Osteocyte (in vitro differentiated cells): ENCODE measurements at places on chromosomes 11 and 22. TPM values are rescaled to one million over a fixed set of nuclear protein-coding genes. Genes with fewer than 3 reads are reported as not detected.
A peak's percentile ranks its signal among the peaks of the same experiment; 100 is the strongest.

- DNase-seq: no peak
- H3K27me3 ChIP-seq: no peaks in the 10 kb centered on the region
- H3K36me3 ChIP-seq: no peaks in the 10 kb centered on the region
- H3K4me3 ChIP-seq: peak overlapping the region; percentile 89
Measured at GRCh38 chr11:128519338-128519737, 68.0 kb downstream of the ETS1 start.

DNA sequence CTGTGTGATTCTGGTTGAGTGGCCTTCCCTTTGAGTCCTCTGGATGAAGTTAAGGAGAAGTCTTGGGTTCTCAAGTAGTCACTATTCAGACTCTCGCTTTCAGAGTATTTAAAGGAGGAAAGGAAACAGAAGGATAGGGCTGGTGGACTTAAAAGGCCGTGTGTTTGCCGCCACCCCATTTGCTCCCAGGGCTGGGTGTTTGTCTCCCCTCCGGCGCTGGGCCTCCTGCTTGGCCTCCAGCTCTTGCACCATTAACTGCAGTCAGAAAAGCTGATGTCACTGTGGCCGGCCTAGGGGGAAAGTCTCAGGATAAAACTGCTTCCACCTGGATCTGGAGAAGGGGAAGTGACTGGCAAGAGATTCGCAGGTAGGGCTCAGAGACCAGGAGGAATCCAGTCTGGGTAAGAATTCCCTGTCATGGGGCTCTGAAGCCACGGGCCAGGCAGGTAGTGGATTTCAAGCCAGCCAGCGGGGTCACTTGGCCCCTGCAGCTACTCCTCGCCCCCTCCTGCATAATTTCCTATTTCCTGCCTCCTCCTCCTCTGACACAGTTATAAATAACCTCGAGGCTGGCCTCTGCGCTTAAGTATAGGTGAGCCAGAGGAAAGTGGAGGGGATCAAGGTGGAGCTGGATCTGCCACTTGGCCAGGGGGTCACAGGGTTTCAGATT is 17.1 kb downstream of the TIMP3 start:
- peaks cover 7% of the 10 kb centered on the region for H3K4me1 ChIP-seq
- no peak for DNase-seq
- H3K4me3 ChIP-seq: no peak overlapping the region
- H3K36me3 ChIP-seq: no peaks in the 10 kb centered on the region

- H3K4me1 ChIP-seq: peaks cover 11% of the 10 kb centered on the region
- no peaks in the 10 kb centered on the region for H3K36me3 ChIP-seq
- no peak overlapping the region for H3K27ac ChIP-seq
- H3K4me3 ChIP-seq: no peak overlapping the region
- no peak for DNase-seq
- no peaks in the 10 kb centered on the region for H3K27me3 ChIP-seq
Measured at GRCh38 chr11:96396637-96397036, 6.8 kb downstream of the JRKL start.

The FGF19 gene
- total RNA-seq: 0.13 TPM in 1 of 2 replicates, not detected in the other

- H3K4me1 ChIP-seq: peaks cover 9% of the 10 kb centered on the region
- DNase-seq: no peak
- no peak overlapping the region for H3K27ac ChIP-seq
- no peak overlapping the region for H3K4me3 ChIP-seq
- H3K27me3 ChIP-seq: no peaks in the 10 kb centered on the region
Measured at GRCh38 chr11:132911186-132911585, 621.1 kb downstream of the OPCML start.

The CNIH2 gene
- total RNA-seq: 3.8 and 5.0 TPM in 2 replicates

GRCh38 chr22:39833093-39833492 is 60.5 kb downstream of the ENTHD1 start:
- H3K27me3 ChIP-seq: peaks cover 75% of the 10 kb centered on the region
- H3K4me3 ChIP-seq: no peak overlapping the region
- no peak for DNase-seq
- H3K27ac ChIP-seq: no peak overlapping the region
- H3K36me3 ChIP-seq: no peaks in the 10 kb centered on the region

GRCh38 chr11:78363024-78363619 is 54.5 kb downstream of the GAB2 start:
- DNase-seq: no peak
- no peak overlapping the region for H3K27ac ChIP-seq
- peaks cover 27% of the 10 kb centered on the region for H3K4me1 ChIP-seq
- no peaks in the 10 kb centered on the region for H3K27me3 ChIP-seq
- no peak overlapping the region for H3K4me3 ChIP-seq

The CCDC179 gene
- not detected in 2 replicates for total RNA-seq

GRCh38 chr11:1871531-1871930 is 18.6 kb downstream of the LSP1 start:
- no peaks in the 10 kb centered on the region for H3K27me3 ChIP-seq
- DNase-seq: no peak
- no peaks in the 10 kb centered on the region for H3K36me3 ChIP-seq
- H3K4me3 ChIP-seq: peak overlapping the region; percentile 71

- H3K36me3 ChIP-seq: no peaks in the 10 kb centered on the region
- no peak overlapping the region for H3K4me3 ChIP-seq
- peak; percentile 83 for DNase-seq
- H3K27ac ChIP-seq: no peak overlapping the region
- peaks cover 4% of the 10 kb centered on the region for H3K27me3 ChIP-seq
Measured at GRCh38 chr22:50605002-50605612, 4.5 kb downstream of the MAPK8IP2 start.

DNA sequence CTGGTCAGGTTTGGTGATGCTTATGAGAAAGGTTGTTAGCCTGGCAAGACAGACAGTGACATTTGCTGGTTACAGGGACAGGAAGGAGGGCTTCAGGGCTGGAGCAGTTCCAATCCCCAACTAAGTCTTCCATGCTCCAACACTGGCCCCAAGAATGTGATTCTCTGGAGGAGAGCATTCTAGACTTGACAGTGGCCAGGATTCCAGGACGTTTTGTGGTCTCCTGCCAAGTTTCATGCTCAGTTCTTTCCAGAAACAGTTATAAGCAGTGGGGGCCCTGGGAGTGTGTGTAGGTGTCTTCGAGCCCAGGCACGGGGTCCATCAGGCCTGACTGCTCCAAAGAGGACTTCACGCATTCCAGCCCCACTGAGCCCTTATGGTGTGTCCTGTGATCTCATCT is 8.9 kb upstream of the GRK3 start:
- peaks cover 3% of the 10 kb centered on the region for H3K4me1 ChIP-seq
- H3K36me3 ChIP-seq: no peaks in the 10 kb centered on the region
- H3K4me3 ChIP-seq: no peak overlapping the region
- no peak overlapping the region for H3K27ac ChIP-seq
- DNase-seq: no peak

DNA sequence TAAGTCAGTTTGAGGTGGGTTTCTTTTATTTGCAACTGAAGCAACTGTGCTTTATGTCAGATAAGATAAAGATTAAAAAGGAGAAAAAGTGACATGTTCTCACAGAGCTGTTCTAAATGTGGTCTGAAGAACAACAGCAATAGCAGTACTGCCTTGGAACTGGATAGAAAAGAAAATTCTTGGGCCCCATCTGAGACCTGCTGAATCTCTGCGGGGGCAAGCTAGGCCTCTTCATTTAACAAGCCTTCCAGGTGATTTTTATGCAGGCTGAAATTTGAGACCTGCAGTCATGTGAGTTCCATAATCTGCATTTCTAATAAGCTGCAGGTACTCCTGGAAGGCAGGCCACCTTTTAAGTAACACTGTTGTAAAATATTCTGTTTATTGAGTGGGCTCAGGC is 91.4 kb upstream of the CTSC start:
- no peak overlapping the region for H3K27ac ChIP-seq
- no peak for DNase-seq
- H3K27me3 ChIP-seq: peaks cover 10% of the 10 kb centered on the region
- no peak overlapping the region for H3K4me3 ChIP-seq
- H3K4me1 ChIP-seq: no peaks in the 10 kb centered on the region
- H3K36me3 ChIP-seq: no peaks in the 10 kb centered on the region

The CLCF1 gene
- 7.2 and 7.8 TPM in 2 replicates for total RNA-seq
